GM03348 (cell line): ENCODE measurements at places on chromosomes 12 and 14.

DNA sequence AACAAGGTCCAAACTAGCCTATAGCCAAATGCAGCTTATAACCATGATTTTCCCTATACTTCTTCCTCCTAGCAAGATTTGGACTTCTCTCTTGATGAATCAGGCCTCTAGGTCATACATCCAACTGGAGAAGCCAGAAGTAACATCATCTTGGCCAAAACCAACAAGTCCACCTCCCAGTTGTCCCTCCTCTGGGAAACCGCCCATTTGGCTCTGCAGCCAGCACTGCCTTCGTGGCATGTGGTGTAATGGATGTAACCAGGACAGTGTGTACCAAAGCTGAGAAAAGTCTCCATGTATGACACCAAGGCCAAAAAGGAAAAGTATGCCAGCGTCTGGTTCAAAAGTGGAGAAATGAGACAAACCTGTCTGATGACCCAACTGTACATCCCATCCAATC is 59.3 kb upstream of the VASH1 start:
- no peak for DNase-seq

DNA sequence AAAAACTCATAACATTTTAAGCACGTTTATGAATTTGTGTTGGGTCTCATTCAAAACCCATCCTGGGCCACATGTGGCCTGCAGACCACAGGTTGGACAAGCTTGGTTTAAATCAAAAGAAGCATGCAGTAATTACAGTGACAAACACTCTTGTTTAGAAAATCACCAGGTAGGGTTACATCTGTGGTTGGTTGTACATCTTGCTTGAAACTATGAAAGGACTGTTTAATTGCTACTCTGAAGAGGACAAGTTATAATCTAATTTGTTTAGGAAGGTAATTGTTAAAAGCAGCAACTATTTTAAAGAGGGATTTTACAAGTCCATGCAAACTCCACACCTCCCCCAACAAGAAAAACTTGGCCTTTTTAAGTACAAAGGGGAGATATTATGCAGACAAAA is 4.0 kb downstream of the TRIP11 start:
- no peak for DNase-seq

- no peak for DNase-seq
Observed at GRCh38 chr12:31887109-31887811, 72.0 kb upstream of the RESF1 start.

GRCh38 chr12:104551313-104551931 is 94.7 kb downstream of the CHST11 start:
- DNase-seq, result no peak

DNA sequence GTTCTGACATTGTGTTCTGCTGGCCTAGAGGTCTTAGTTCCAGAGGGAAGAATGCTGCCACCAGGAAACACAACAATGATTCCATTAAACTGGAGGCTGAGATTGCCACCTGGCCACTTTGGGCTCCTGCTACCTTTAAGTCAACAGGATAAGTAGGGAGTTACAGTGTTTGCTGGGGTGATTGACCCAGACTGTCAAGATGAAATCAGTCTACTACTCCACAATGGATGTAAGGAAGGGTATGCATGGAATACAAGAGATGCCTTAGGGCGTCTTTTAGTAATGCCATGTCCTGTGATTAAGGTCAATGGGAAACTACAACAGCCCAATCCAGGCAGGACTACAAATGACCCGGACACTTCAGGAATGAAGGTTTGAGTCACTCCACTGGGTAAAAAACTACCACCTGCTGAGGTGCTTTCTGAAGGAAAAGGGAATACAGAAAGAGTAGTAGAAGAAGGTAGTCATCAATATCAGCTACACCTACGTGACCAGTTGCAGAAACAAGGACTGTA is 852.6 kb downstream of the LRFN5 start:
- no peak for DNase-seq

DNA sequence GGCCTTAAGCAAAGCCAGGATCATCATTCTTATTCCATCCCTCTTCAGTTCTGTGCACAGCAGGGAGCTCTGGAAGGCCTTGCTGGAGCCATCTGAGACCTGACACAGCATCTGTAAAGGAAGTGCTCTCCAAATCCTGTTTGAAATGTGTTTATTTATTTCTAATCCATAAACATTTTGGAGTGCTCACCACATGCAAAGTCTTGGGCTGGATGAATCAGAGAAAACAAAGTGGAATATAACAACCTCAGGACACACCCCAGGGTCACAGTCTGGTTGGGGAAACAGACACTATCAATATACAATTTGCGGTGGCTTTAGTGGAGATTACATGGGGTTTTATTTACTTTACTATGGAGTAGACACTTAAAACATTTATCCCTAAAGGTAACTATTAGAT is 54.3 kb downstream of the BMP4 start:
- no peak for DNase-seq

DNA sequence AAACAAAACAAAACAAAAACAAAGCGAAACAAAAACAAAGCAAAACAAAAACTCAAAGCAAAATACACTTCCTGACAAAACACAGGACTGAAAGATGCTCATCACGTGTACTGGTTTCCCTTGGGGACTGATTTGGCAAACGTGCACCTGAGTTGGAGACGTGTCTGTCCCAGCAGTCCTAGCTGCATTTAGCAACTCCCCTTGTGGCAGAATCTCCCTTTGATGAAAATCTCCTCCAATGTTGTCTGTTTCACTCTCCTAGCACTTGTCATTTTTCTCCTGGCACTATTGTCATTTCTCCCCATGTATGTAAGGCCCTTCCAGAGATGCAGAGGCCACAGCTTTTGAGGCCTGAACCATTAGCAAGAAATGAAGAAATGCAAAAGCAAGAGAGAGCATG is 6.8 kb upstream of the SLC24A4 start:
- no peak for DNase-seq

DNA sequence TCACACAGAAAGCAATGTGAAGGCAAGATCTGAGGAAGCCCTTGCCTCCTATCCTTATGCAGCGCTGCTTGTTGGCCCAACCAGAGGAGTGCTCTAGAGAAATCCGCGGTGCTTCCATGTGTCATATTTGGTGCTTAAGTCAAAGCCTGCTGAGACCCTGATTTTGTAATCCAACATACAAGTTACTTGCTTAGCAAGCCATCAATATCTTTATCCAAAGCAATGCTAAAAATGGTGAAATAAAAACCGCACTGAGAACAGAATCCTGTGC is 250.0 kb downstream of the MED13L start:
- no peak for DNase-seq

- DNase-seq, result no peak
Observed at GRCh38 chr14:94047581-94047980, 21.4 kb downstream of the OTUB2 start.

- DNase-seq, result no peak
Observed at GRCh38 chr14:101217080-101217463, 313.6 kb upstream of the RTL1 start.

GRCh38 chr12:32051511-32052211 is 55.0 kb upstream of the BICD1 start:
- peak; percentile 51 for DNase-seq

DNA sequence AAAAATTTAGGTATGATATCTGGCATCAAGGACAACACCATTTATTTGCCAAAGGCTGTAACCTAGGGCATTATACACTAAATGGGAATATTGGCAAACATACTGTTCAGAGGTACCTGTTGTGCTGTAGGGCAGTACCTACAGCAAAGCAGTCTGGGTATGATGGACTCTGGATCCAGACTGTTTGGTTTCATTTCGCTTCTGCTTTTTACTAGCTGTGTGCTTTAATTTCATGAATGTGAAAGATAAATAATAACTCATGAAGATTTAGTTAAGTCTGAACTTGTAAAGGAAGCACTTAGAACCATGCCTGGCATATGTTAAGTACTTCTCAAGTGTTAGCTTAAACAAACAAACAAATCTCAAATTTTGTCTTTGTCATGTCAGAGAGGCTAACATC is 17.7 kb upstream of the SLC38A2 start:
- DNase-seq, result no peak

- no peak for DNase-seq
Observed at GRCh38 chr12:89655841-89656240, 52.8 kb downstream of the ATP2B1 start.

- no peak for DNase-seq
Observed at GRCh38 chr14:23103581-23103980, 1.2 kb downstream of the CIROP start.

- peak; percentile 96 for DNase-seq
Observed at GRCh38 chr14:23153851-23154796, 29.3 kb downstream of the SLC7A8 start.

GRCh38 chr14:46384611-46385010 is 267.0 kb downstream of the RPL10L start:
- no peak for DNase-seq

- DNase-seq, result no peak
Observed at GRCh38 chr12:57332646-57333312, 81.8 kb upstream of the STAC3 start.

- no peak for DNase-seq
Observed at GRCh38 chr14:56686416-56686815, 106.8 kb downstream of the TMEM260 start.

DNA sequence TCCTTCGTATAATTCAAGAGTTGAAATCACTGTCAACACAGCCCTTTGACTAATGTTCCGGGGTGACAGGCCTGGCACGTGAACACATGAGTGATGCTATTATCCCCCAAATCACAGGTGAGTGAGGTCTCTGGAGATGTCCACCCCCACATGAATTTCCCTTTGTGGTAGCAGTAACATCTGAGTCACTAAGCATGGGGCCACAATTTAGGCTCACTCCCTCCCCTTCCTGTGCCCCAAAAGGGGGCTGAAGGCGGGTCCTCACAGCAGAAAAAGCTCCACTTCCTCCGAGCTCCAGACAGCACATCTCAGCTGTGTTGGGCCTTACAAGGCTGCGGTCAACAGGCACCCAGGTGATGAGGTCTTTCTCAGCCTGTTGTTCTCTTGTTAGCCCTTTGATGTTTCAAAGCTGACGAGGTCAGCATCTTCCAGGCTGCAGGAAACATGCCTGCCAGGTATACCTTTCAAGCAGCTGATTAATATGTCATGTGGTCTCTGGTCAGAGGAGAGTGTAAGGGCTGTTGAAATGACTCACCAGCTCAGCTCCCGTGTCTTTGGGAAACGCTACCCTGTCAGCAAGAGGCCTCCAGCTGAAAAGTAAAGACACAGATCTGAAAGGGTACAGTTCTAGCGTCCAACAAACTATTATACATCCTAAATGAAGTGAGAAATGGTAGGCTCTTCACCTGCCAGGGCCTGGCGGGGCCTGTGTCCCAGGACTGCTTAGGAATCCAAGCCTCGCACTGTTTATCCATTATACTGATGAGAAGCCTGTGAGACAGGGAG is 107.3 kb downstream of the ZFP36L1 start:
- DNase-seq, result no peak

GRCh38 chr12:47805417-47805816 is 14.3 kb downstream of the HDAC7 start:
- DNase-seq, result no peak

DNA sequence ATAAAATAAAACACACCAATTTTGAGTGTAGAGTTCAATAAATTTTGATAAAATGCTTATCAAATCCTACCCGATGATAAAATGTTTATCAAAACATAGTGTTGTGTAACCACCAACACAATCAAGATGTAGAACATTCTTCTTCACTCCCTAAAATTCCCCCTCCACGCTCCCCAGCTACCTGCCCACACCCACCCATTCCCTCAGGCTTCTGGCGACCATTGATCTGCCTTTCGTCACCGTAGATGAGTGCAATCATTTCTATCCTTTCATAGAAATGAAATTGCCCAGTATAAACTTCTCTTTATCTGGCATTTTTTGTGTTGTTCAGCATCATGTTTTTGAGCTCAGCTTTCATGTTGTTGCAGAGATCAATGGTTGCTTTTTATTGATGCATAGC is 90.7 kb upstream of the TBX3 start:
- no peak for DNase-seq

- no peak for DNase-seq
Observed at GRCh38 chr14:92584816-92585215, 71.2 kb downstream of the RIN3 start.

DNA sequence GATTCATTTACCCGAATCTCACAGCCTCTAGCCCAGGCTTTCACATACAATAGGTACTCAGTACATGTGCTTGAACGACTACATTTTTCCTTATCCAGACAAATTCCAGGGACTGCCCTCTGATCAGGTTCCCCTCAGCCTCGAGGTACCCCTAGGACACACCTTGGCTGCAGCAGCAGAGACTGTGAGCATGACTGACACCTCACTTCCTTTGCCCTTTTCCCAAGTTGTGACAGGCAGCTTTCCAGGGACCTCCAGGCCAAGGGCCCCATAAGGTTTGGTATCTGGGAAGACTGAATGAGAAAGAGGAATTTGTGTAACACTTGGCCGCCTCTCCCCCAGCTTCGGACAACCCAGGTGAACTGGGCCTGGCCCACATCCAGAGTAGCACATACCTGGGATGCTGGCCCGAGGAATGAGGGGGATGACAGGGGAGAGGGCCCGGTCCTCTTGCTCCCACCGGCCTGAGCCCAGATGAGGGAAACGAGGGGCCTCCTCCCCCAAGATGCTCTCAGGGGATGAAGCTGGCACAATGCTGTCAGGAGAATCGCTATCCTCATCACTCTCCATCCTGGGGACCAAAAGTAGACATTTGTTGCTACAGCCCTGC is 10.2 kb upstream of the PRKAG1 start:
- no peak for DNase-seq

- no peak for DNase-seq
Observed at GRCh38 chr12:54195737-54196347, 7.1 kb upstream of the SMUG1 start.

DNA sequence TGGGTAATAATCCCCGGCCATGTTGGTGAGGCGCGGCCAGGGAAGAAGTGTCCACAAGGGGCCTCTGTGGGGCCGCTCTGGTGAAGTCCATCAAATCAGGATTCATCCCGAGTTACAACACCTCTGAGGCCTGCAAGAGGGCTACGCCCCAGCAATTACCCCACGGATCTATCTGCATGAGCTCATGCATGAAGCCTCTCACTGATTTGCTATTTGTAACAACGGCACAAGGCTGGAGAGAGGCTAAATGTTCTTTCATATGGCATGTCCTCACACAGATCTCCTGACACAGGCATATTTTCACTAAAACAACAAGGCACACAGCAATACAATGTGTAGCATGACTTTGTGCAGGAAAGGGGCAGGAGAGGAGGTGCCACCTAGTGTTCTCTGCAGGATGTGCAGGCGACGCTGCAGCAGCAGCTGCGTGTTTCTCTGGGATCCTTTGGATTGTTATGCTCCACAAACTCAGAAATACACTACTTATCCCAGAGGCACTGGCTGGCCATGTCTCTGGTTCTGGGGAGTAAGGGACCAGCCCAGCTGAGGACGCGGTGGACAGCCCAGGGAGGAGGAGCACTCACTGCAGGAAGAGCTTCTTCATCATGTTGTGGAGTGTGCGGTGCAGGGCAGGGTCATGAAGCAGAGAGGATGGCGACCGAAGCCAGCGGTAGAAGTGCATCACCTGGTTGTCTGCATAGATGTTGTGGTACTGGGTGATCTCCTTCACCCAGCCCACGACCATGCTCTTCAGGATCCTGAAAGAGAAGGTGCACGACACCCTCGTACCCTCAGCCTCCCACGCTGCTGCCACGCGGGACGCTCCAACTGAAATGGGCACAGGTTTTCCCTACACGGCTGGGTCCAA is 20.2 kb downstream of the P2RX2 start:
- DNase-seq, result peak; percentile 88

- no peak for DNase-seq
Observed at GRCh38 chr12:132593521-132593920, 16.9 kb downstream of the LRCOL1 start.

GRCh38 chr14:95601650-95602049 is 66.8 kb downstream of the GLRX5 start:
- DNase-seq, result no peak
